ENCODE measurements at places on chromosomes 6 and 20.

DNA sequence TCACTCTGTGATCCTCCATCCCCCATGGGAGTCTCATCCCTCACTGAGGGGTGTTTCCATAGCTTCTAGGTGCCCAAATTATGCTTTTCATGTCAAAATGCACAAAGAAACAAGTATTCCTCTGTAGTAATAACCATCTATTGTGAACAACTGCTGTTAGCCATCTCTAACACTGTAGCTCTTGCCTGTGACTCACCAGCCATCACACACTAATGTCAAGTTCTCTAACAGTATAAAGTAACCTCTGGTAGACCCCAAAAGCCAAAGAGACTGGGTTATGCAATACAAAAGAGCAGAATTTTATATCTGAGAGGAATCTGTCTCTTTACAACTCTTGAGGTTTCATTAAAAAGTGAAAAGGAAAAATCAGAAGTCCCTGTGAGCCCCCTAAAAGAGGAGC is 25.4 kb upstream of the IYD start:
- no peak for DNase-seq

GRCh38 chr20:31974296-31974695 is 6.3 kb downstream of the XKR7 start:
- DNase-seq: no peak

DNA sequence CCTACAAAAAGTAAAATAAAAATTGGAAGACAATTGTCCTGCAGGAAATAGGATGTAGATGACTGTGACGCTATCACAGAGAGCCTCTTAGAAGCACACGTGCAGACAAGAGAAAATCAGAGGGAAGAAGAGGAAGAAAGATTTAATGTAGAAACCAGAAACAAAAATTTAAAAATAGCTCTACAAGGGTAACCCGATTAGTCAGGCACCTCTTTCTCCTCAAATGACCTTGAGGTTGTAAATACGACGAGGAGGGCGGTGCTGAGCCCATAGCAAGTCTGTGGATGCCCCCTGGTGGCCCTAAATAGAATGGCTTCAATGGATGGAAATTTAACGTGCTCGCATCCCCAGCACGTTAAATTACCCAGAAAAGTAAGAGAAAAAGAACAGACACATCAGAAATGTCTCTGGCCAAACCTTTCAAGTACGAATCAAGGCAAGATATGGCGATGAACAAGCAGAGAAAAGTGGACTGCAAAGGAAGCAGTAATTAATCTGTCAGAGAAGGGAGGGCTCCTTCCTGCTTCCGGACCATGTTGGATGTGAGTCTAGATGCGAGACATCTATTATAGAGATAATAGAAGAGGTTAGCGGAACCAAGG is 4.2 kb upstream of the PRPH2 start:
- no peak for DNase-seq

DNA sequence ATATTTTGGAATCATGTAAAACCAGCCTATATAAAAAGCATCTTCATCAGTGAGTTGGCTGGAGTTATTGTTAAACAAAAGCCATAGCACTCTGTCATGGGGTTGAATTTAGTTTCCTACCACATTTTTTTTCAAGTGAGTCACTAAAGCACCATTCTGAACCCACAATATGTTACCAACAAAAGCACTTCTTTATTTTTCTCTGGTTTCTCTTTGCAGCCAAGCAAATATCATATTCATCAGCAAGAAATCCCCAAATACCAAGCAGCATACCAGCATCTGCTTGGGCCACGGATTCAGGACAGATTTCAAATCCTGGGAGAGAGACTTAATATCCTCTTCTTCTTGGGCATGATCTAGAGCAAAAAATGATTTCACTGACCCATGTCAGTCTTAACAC is 441.4 kb downstream of the BCKDHB start:
- no peak for DNase-seq

GRCh38 chr6:4021854-4022695 is 56.9 kb downstream of the FAM217A start:
- DNase-seq: no peak

DNA sequence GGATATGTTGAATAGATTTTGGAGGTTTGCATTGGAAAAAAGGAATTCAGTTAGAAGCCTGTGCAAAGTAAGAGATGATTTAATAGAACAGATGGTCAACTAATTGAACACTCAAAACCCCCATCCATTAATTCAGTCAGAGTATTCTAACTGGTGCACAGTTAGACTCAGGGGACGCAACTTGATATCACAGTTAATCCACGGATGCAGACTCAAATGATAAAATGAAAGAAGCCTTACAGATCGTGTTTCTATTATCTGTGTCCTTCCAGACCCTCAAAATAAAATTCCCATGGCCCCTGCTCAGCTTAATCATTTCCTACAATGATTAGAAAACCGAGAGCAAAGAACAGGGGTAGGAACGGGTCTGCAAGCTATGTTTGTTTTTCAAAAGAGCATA is 45.4 kb upstream of the DTNBP1 start:
- no peak for DNase-seq

- DNase-seq: no peak
Observed at GRCh38 chr20:40493549-40493948, 195.5 kb downstream of the MAFB start.

- DNase-seq: no peak
Observed at GRCh38 chr6:21143645-21144044, 449.9 kb upstream of the SOX4 start.
